Cerebellar nuclear complex (tissue), 1 donor: ENCODE measurements at places on chromosomes 12 and 14.

DNA sequence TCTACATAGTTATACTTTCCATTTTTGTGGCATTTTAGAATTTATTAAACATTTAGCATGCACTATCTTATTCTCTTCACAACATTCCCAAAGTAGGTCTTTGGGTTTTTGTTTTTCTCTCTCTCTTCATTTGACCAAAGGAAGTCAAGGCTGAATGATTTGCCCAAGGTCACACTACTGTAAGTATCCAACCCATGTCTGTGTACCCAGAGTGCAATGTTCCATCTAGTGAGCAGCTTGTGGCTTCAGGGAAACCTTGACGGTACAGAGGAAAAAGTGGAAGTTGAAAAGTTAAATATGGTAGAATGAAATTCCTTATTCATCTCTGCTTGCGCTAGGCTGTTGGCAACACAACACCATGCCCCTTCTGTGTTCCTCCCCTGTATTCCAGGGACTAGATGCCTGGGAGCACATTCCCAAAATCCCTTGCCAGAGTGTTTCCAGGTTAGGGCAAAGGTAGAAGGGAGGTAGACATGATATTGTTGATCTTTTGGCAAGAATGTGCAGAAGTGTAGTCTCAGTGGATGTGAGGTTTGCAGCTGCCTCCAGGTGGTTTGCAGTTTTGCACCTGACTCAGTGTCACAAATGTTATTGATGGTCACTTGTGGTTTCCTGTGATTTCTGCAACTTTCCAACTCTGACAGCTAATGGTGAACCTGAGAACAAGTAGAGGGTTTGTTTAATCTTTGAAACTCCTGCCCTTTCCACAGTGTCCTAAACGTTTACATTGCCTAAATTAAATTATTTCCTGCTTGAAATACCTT is 196.7 kb downstream of the RMST start:
- no peak for DNase-seq

DNA sequence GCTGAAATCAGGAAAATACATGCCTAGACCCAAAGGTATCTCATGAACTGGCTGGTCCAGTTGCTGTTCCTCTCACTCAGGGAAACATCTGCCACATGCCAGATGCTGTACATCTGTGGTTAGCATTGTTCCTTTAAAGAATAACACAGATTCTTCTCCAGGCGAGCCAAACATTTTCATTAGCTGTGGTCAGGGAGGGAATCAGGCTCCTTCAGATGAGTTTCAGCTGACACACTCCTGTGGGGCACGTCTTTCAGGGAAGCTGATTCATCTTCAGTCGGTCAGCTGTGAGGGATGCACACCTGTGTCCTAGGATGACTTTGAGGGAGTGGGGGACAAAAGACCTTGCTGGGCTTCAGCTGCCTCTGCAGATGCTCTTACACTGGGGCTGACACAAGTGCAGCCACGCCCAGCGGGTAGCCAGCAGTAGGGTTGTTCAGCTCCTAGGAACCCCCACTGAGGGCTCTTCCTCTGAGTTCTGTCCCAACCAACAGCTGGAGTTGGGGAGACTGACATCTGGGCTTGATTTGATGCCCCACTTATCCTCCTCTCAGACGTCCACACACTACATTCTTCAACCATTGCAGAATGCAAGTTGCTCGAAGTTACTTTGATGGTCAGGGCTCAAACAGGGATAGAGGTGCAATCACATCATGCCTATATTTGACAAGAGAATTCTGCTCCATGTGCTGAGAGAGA is 155.0 kb downstream of the NUAK1 start:
- no peak for DNase-seq

DNA sequence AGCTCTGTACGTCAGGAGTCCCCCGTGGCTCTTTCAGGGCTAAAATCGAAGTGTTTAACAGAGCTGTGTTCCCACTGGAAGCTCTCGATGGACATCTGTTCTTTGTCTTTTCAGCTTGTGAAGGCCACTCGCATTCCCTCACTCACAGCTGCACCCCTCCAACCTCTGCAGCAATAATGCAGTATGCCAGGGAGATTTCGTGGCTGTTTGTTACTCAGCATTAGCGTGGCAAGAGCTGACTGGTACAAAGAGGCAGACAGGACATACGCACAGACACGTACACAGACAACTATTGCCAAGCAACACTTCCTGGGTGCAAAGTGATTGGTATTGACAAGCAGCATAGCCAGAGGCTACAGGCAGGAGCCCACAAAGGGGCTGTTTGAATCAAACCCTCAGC is 11.8 kb upstream of the FBXO21 start:
- DNase-seq = no peak

GRCh38 chr14:68739701-68740100 is 53.2 kb downstream of the ZFP36L1 start:
- DNase-seq = no peak

DNA sequence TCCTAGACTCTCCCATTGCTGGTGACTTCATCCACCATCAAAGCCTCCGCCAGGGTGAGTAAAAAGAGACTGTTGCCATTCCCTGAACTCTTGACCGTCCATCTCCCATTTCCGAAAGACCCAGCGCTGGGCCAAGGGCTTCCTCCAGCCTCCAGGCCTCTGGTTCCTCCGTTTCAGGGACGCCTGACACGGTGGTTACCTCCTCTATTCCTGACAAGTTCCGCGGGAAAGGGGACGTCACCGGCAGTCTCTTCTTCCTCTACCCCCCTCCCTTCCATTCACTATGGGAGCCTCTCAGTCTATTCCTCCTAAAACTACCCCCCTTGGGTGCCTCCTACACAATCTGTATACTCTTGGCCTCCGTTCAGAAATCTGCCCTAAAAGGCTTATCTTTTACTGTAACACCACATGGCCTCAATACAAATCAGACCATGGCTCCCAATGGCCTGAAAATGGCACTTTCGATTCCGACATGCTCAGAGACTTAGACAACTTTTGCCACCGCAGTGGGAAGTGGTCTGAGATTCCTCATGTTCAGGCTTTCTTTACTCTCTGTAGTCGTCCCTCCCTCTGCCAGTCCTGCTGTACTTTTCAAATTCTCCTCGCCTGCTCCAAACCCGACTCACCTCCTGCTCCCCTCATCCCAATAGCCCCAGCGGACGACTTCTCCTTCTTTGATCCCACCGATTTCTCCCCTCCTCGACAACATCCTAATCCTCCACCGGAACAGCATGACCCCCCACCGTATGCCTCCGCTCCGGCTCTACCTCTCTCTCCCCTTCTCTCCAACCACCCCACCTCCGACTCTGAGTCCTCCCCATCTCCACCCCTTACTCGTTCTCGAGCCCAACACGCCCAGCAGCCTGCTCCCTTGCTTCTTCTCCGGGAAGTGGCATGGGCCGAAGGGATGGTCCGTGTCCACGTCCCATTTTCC is 70.4 kb downstream of the MOK start:
- no peak for DNase-seq
